ENCODE measurements at places on chromosomes 6 and 20.

DNA sequence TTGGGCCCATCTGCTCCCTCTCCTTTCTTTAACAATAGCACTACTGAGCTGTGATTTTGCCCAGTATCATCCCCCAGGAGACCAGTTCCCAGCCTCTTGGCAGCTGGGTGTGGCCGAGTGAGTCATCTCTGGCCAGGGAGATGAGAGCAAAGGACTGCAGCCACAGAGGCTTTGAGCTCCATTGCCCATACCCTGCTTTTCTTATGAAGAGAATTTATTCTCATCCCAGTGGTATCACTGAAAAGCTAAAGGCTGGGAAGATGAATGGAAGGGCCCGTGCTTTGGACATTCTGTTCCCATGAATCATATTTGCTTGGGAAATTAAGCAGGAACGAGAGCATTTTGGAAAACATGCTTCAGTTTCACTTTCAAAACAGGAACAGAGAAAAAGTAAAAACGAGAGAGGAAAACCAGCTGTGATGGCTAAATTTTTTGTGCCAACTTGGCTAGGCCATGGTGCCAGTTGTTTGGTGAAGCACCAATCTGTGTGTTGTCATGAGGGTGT is 14.9 kb downstream of the CST3 start:
- no peak for DNase-seq

DNA sequence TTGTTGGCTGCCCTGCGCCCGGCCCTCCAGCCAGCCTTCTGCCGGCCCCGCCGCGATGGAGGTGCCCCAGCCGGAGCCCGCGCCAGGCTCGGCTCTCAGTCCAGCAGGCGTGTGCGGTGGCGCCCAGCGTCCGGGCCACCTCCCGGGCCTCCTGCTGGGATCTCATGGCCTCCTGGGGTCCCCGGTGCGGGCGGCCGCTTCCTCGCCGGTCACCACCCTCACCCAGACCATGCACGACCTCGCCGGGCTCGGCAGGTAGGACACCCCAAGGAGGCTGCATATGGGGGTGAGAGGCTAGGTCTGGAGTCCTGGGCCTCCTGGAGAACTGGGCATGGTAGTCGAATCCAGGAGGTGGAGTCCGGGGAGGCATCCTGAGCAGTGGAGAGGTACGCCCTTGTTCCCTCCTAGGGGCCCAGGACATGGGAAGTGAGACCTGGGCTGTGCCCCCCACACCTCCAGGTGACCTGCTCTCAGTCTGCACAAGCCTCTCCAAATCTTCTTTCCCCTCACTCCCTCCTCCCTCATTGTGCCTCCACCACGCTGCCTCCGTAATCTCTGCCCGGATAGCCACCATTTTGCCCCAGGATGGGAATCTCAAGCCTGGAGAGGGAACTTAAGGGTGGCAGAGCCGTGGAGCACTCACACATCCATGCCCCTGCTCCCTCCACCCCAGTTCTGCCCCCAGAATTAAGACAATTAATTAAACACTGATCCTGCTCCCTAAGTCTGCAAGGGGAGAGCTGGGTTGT is 541 bp downstream of the CDC25B start:
- DNase-seq = no peak

DNA sequence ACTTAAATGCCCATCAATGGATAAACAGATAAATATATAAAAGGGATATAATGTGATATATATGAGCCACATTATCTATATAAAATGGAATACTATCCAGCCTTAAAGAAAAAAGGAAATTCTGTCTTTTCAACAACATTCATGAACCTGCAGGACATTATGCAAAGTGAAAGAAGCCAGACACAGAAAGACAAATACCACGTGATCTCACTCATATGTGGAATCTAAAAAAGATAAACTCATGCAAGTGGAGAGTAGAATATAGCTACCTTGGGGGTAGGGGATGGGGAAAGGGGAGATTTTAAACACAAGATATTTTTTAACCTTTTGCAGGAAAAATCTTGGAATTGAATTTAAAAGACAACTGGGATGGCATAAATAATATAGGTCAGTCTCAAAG is 1.5 kb upstream of the OR2J1 start:
- no peak for DNase-seq

GRCh38 chr6:127341471-127342202 is 1.8 kb downstream of the ECHDC1 start:
- no peak for DNase-seq

DNA sequence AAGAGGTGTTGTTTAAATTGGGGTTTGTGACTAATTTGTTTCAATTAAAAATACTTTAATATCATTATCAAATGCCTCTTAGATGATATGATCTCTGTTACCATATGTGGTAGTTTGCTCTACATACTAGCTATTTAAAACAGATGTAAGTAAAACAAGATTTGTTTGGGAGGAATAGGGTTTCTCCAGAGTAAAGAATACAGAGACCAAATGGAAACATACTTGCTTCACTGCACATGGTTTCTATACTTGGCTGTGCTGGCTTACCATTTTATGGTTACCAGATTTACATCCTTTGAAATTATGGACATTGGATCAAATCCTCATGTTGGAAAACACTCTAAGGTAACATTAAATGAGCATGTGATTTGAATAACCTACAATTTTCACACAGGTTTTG is 588.3 kb downstream of the CD109 start:
- DNase-seq = no peak

DNA sequence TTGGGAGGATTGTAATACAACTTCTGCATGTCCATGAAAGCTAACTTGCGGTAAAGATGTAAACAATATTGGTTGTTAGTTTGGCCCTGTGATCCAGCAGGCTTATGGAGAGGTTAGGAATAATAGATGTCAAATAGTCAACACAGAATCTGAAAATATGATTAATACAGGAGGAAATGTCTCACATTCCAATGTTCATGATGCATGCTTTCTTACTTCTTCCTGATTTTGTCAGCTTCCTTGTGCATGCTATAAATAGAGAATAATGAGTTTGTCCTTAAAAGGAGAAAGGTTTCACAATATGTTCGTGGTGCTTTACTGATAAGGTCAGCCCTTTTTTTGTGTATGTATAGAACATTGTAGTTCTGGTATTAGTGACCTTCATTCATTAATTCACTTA is 136.7 kb downstream of the MMUT start:
- no peak for DNase-seq

DNA sequence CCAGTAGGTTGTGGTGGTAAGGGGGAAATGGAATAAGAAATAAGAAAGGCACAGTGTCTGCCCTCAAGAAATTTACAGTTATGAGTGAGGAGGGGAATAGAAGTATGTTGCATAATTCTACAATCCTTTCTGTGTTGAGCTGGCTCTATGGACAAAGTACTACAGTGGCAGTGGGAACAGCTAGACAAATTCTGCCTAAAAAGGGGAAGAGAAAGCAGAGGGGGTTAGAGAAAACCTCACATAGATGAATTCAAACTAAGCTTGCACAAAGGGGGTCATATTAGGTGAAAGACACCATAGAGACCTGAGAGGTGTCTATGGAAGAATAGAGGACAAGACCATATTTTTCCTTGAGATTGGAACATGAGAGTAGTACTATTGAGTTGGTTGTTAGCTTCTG is 146.9 kb upstream of the VGLL2 start:
- no peak for DNase-seq

GRCh38 chr20:44183282-44183681 is 3.7 kb downstream of the JPH2 start:
- DNase-seq = no peak

GRCh38 chr20:45545754-45546453 is 1.3 kb downstream of the EPPIN start:
- DNase-seq = peak; percentile 39

- no peak for DNase-seq
Observed at GRCh38 chr20:33276303-33277113, 6.5 kb upstream of the BPIFB1 start.

GRCh38 chr6:52416629-52417151 is 3.5 kb upstream of the EFHC1 start:
- peak; percentile 50 for DNase-seq

- DNase-seq = no peak
Observed at GRCh38 chr20:7897781-7898364, 42.4 kb downstream of the HAO1 start.

GRCh38 chr6:31729515-31729978 is 448 bp upstream of the DDAH2 start:
- DNase-seq = peak; percentile 77

DNA sequence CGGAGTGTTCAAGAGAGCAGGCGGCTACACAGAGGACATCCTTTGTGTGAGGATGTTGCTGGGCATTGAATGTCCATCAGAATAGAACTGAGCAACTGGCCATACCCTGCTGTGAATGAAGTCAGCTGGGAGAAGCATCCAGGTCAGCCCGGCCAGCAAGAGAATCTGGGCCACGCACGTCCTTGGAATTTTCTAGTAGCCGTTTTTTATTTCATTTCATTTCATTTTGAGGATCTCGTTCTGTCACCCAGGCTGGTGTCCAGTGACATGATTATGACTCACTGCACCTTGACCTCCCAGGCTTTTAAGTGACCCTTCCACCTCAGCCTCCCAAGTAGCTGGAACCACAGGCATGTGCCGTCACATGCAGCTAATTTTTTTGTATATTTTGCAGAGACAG is 97.9 kb downstream of the SSR1 start:
- no peak for DNase-seq

DNA sequence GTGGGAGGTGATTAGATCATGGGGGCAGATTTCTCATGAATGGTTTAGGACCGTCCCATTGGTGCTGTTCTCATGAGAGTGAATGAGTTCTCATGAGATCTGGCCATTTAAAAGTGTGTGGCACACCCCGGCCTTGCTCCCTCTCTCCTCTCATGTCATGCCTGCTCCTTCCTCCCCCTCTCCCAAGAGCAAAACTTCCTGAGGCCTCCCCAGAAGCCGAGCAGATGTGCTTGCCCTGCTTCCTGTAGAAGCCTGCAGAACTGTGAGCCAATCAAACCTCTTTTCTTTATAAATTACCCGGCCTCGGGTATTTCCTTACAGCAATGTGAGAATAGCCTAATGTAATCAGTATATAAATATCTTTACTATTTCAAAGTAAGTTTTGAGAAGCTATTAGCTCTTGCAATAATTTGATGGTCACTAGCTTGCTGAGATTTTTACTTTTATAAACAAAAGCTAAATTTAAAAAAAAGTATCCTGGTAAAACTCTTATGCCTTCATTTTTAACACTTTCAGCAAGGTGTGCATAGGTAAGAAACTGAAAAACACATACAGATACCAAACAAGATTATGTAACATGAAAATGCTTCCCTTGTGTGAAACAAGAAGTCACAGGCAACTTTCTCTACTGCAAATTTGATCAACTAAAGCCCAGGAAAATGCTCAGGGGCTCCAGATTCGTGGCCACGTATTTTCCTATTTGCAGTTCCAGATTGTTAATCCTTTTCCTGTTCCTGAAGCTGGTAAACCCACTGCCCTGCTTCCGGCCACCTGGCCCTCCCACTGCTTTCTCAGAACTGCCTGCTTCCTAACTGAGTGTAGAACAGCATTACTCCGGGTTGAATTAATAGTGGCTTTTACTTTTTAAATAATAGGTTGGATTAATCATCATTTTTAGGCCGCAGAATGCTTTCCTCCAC is 395.1 kb upstream of the CNR1 start:
- no peak for DNase-seq

GRCh38 chr6:150482883-150483409 is 114.1 kb downstream of the IYD start:
- DNase-seq = no peak

GRCh38 chr6:68958327-68958726 is 323.2 kb downstream of the ADGRB3 start:
- DNase-seq = no peak

DNA sequence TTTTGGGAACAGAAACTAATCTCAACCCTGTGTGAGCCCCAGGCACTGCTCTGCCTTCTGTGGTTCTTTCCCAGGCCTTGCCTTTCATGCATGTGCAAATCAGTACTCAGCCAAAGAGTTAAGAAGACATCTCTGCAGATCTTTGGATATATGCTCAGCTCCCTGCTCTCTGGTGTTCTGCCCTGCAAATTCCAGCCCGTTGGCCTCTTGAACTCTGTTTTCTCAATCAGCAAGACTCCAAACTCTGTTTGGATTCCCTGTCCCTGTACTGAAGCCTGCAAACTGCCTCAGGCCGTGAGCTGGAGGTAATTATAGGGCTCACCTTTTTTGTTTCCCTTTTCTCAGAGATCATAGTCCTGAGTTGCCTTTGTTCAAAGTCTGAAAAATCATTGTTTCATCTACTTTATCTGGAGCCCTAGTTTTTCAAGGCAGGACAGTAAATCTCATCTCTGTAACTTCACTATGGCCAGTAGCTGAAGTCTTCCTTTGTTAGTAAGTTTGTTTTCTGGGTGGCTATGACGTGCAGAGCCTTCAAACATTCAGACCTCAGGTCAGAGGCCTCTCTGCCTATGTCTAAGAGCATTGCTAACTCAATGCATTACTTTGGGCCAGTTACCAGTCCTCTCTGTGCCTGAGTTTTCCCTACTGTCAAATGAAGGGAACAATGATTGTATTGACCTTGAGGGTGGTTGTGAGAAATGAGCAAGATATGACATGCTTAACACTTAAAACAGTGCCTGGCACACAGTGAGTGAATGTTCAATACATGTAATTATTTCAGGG is 15.9 kb upstream of the MDFI start:
- no peak for DNase-seq

GRCh38 chr6:31446481-31446880 is 43.1 kb downstream of the MICA start:
- DNase-seq = no peak

- DNase-seq = no peak
Observed at GRCh38 chr6:127463056-127463455, 3.9 kb upstream of the KIAA0408 start.

- peak; percentile 81 for DNase-seq
Observed at GRCh38 chr6:133916650-133917151, 27.8 kb downstream of the TCF21 start.

DNA sequence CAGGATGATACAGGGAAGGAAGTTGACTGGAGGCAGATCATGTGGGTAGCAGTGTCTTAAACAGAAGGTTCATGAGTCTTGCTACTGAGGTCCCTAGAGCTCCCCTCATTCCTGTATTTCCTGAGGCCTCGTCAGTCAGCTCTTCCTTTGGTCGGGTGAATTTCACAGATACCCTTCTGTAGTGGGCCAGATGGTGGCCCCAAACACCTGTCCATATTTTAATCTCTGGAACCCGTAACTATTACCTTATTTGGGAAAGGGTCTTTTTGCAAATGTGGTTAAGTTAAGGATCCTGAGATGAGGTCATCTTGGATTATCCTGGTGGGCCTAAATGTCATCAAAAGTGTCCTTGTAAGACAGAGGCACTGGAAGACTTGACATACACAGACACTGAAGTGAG is 9.6 kb downstream of the KCNS1 start:
- DNase-seq = no peak

Measured in HEK293T (cell line).